GM04504 (cell line): ENCODE measurements at places on chromosomes 16 and 17.

DNA sequence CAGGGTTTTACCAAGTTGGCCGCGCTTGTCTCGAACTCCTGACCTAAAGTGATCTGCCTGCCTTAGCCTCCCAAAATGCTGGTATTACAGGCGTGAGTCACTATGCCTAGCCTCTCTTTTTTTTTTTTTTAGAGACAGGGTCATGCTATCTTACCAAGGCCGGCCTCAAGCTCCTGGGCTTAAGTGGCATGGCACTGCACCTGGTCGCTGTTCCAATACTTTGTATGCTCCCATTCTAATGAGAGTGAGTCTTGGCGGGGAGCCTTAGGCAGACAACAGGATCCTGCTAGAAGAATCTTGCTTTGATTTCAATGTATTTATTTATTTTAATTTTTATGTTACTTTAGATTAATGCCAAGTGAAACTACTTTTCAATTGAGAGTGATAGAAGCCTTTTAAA is 21.9 kb downstream of the TOM1L2 start:
- DNase-seq: no peak

- DNase-seq: no peak
Observed at GRCh38 chr16:24372824-24373223, 116.7 kb downstream of the CACNG3 start.

GRCh38 chr16:75317101-75317522 is 65.7 kb upstream of the BCAR1 start:
- DNase-seq: no peak

GRCh38 chr16:19410435-19411171 is 7.1 kb upstream of the TMC5 start:
- DNase-seq: no peak

DNA sequence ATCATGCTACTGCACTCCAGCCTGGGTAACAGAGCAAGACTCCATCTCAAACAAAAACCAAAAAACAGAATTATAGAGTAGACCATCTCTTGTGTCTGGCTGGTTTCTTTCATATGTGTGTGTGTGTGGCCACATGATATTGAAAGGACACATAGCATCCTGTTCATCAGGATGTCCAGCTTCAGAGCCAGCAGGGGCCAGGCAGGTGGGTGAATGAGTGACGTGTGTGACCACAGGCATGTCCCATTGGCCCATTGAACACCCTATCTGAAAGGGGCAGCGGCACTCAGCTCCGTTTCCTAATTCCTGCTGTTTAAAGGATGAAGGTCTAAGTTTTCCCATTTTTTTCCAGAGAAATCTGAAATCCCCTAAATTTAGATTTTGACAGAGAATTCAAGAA is 174.2 kb downstream of the PRKCB start:
- no peak for DNase-seq

DNA sequence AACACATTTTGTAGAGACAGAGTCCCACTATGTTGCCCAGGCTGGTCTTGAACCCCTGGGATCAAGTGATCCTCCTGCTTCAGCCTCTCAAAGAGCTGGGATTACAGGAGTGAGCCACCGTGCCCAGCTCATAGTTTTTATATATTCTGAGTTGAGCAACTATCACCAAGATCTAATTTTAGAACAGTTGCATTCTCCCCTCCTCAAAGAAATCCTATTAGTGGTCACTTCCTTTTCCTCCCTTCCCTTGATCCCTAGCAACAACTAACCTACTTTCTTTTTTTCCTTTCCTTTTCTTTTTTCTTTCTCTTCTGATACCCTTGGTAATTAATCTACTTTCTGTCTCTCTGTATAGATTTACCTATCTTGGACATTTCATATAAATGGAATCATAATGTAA is 61.5 kb upstream of the B4GALNT2 start:
- no peak for DNase-seq
